ENCODE measurements at places on chromosomes 7 and 10.

- no peak for DNase-seq
These were observed 46.3 kb downstream of the PDK4 start for GRCh38 chr7:95549818-95550529.

DNA sequence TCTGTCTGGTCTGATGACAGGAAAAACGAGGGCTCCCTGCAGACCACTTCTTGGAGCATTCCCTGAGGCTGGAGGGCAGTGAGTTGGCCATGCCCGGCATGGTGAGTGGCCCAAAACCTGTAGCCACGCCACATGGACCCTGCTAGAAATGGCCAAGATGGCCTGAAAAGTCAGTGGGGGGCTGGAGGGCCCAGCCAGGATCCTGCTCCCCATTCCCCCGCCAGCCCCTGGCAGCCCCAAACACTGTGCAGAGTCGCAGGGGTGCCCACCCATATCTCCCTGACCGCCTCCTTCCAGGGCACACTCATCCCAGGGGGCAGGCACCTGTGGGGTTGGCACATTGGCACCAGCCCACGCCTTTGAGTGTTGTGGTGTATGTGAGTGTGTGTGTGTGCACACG is 18.7 kb upstream of the PPP2R2D start:
- no peak for DNase-seq

GRCh38 chr7:80170445-80170844 is 35.8 kb downstream of the GNAI1 start:
- DNase-seq, result no peak

GRCh38 chr7:109751241-109751640 is 1181.6 kb downstream of the DNAJB9 start:
- no peak for DNase-seq

GRCh38 chr10:11186374-11186773 is 168.7 kb downstream of the CELF2 start:
- DNase-seq, result no peak

- no peak for DNase-seq
These were observed 3.5 kb upstream of the C7orf25 start for GRCh38 chr7:42915356-42915755.

GRCh38 chr10:35041502-35041879 is 48.6 kb downstream of the CUL2 start:
- no peak for DNase-seq

DNA sequence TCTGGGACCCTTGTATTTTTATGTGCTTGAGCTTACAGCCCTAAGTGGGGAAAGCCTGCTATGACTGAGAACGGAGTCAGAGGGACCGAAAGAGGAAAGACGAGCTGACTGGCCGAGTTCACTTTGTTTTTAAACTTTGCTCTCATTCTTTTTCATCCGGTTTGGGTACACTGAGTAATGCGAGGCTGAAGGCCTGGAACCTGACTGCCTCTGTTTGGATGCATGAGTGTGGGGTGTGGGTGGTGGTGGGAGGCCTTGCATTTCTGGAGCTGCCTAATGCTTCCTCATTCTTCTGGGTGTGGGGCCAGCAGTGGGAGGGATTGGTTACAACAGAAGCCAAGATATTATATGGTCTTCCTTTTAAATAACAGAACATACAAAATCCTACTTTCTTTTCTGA is 155.5 kb downstream of the BUB3 start:
- no peak for DNase-seq

DNA sequence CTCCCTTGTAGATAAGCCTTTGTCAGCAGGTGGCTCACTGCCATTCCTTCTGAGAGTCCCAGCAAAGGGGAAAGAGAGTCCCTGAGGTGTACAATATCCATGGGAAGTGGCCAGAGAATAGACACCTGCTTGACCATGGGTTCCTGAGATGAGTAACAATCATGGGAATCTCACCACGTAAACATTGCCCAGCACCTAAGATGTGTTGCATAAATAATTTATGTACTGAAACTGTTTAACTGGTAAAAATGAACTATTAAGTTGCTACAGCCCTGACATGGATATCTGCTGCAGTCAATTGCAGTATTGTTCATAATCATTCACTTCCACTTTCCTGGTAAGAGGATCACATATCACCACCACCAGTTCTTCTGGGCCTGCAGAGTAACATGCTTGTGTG is 123.8 kb upstream of the INHBA start:
- DNase-seq, result no peak

DNA sequence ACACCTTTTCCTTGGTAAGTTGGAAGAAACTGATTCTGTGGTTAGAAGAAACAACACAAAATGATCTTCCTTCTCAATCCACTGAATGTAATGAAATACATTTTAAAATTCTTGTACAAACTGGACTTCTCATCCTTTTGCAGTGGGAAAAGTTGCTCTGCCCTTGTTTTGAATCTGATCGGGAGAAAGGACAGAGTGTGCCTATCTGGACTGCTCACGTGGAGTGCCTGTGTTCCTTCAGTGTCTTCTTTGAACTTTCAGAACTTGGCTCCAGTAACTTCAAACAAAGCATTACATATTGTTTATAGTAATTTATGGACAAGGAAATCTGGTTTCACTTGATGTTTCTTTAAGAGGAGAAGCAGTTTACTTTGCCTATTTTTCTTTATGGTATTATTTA is 17.1 kb downstream of the SLC26A3 start:
- DNase-seq, result no peak

- no peak for DNase-seq
These were observed 69.2 kb upstream of the EFCAB10 start for GRCh38 chr7:105650382-105650970.

DNA sequence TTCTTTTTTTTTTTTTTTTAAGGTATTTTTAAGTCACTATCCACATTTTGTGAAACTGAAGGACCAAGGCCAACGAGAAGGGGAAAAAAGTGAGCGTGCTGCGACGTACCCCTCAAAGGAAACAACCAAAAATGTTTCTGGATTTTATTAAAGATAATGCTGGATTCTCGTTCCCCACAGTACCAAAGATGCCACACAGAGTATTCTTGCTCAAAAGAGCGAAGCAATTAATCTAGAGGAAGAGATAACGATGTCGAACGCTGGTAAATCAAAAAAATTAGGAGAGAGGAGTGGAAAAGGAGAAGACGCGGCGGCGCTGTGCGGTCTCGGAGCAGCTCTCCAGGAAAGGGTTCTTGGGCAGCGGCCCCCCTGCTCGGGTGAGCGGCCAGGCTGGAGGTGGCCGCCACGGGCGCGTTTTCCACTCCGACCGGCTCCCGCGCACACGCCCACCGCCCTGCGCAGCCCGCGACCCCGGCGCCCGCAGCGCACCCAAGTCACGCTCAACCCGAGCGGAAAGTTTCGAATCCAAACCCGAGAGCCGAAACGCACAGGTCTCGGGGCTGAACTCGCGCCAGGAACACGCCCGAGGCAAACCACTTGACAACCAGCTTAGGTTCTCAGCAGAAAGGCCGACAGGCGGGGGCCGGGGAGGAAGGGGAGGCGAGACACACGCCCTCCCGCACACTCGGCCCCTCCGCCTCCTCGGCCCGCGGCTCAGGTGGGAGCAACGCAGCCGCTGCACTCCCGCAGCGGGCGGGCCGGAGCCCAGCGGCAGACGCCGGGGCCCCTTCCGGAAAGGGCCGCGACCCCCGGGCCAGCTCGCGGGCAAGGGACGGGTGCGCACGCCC is 989 bp downstream of the SRPK2 start:
- DNase-seq, result no peak

- DNase-seq, result no peak
These were observed 403.3 kb downstream of the HGF start for GRCh38 chr7:81366546-81366945.

- no peak for DNase-seq
These were observed 11.7 kb downstream of the CREB5 start for GRCh38 chr7:28423918-28424514.

GRCh38 chr10:73251683-73252444 is 580 bp downstream of the MRPS16 start:
- DNase-seq, result no peak

DNA sequence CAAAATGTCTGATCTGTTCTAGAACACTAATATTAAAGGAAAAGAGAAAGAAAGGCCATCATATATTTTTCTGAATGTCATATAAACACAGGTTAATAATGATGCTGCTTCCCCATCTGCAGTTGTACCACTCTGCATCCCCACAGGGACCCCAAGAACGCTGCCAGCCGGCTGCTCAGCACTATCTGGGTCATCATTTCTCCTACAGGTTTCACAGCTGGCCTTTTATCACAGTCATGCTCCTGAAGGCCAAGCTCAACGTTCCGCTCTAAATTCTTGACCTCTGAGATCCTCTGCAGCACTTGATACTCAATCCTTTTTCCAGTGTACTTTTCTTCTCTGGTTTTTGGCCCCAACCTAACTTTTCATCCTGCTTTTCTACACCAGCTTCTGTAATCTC is 4.8 kb downstream of the IDI1 start:
- no peak for DNase-seq

- no peak for DNase-seq
These were observed 6.7 kb downstream of the TMEM72 start for GRCh38 chr10:44917848-44918247.

GRCh38 chr10:114642729-114643128 is 15.3 kb downstream of the ABLIM1 start:
- DNase-seq, result no peak

DNA sequence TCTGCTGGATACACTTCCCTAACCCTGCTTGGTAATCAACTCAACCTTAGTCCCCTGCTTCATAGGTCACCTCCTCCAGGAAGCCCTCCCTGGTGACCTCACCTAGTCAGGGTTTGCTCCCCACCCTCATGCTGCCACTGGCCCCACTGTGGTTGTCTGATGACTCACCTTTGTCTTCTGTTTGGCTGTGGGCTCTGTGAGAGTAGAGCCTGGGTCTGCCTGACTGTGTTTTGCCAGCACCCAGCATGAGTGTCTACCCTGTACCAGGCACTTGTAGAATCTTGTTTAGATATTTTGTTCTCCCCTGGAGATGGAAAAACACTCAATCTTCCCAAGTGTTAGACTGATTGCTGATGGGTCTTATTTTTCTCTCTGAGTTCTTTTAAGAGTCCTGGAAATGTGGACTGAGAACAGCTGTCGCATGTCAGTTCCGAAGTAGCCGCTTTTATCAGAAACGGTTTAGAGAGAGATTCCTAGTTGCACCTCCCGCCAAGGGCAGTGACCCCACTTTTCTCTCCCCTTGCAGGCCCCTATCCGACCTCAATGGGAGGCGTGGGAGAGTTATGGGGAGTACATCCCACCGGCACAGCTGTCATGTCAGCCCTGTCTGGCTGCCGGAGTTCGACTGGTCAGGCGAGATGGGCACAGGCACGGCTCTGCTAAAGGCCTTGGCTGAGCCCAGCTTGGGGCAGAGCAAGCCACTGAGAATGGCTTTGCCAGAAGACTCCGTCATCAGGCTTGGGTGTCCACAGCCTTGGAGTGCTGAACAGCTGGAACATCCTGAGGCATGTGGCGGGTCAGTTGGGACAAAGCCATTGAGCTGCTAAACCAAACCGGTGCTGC is 134.3 kb downstream of the GRK5 start:
- no peak for DNase-seq

DNA sequence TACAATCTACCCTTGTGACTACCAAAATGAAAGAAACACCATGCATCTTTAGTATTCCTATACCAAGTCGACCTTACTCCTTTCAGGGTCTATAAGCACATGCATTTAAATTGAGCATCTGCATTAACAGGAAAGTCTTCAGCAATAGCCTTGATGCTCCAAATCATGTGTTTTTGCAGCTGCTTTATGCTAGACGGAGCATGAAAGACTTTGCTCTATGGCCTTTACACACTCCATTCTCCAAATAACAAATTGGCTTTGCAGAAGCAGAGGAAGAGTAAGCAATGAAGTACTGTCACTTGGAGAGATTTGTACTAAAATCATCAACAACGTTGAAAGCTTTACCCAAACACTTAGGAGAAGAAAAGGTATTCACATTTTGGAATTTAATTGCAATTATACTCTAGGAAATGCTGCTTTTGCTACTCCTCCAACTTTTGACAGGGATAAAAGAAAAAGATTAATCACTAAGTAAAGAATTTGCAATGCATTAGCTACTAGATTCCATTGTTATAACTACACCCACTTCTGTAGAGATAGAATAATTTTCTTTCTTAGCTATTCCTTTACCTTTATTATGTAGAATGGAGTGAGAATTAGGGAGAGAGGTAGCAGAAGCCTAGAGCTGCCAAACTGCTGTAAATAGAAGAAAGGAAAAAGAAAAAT is 131.8 kb downstream of the SEMA3E start:
- no peak for DNase-seq

- DNase-seq, result no peak
These were observed 78.9 kb downstream of the CHRM2 start for GRCh38 chr7:136947347-136947746.

DNA sequence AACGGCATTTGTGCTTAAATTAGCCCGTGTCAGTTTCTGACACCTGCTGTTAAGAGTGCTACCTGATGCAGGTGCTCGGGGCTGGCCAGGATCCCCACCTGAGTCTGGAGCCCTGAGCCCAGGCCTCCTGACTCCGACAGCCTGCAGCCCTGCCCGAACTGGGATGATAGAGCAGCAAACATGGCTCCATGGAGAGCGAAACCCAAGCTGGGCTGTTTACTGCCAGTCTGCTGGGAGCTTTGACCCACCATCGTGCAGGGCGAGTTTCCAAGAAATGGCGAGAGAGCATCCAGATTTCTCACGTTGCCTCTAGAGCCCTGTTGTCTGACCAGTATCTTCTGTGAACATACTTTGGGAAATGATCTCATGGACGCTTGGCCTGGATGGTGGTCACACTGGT is 66.2 kb downstream of the MGMT start:
- DNase-seq, result no peak

DNA sequence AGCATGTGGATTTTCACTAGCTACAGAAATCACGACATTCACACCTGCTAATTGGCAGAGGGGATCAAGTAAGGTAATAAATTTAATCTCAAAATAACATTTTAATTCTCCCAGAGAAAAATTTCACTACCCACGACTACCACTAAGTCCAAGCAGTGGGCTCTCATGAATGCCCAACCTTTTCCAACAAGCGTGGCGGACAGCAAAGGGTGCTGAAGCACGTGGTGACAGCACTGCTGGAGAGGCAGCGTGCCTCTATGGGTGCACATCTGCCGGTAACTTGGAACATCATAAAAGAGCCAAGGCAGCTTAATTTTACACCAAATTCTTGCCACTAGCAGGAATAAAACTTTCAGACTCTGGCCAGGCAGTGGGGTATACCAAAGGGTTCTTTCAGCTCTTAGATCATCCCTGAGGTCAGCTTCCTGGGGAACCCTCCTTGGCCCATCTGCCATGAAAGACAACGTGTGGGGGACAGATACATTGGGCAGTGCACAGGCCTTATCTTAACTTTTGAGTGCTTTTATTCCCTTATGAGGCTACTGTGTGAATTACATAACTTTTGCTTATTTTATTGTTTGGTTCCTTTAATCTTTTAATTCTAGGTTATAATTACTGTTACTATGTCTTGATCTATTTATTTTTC is 206.7 kb upstream of the KCTD7 start:
- no peak for DNase-seq

- DNase-seq, result no peak
These were observed 104.4 kb upstream of the FAM3C start for GRCh38 chr7:121500360-121501058.

- no peak for DNase-seq
These were observed 3.6 kb downstream of the NPM3 start for GRCh38 chr10:101779544-101780186.

Data from keratinocyte (primary cell).